ENCODE measurements at places on chromosomes 7 and 10.

DNA sequence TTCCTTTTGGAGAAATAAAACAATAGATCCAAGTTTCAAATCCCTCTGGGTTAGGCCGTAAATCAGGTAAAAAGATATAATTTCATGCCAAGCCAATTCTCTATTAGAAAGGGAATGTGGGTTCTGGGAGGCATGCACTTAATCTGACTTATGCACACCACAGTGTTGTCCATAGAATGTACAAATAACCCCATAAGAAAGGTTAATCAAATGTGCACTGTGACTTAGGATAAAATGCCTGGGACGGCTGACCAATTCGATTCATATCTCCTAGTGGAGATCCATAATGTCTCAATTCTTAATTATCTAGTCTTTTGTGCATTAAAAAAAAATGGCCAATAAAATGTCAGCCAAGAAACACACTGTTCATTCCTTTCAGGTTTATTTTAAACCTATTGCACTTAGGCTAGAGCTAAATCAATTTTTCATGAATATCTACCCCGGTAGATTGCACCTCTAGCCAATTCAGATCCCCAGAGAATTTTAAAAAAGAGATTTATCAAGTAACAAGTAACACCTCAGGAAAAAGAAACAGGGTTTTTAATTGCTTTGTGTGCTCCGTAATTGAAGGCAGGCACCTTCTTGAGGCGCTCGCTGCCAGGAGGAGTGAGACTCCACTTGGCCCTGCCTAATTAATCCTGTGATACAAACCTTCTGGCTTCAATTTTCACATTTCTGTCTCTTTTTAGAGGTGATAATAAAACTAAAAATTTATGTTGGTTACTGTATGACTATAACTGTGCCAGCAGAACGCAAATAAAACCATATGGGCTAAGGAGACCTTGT is 265.1 kb downstream of the ETV1 start:
- DNase-seq: no peak

GRCh38 chr10:97629289-97629688 is 4.0 kb downstream of the MORN4 start:
- DNase-seq: no peak

- no peak for DNase-seq
These were observed 651.6 kb upstream of the IGFBP3 start for GRCh38 chr7:46572691-46573090.

DNA sequence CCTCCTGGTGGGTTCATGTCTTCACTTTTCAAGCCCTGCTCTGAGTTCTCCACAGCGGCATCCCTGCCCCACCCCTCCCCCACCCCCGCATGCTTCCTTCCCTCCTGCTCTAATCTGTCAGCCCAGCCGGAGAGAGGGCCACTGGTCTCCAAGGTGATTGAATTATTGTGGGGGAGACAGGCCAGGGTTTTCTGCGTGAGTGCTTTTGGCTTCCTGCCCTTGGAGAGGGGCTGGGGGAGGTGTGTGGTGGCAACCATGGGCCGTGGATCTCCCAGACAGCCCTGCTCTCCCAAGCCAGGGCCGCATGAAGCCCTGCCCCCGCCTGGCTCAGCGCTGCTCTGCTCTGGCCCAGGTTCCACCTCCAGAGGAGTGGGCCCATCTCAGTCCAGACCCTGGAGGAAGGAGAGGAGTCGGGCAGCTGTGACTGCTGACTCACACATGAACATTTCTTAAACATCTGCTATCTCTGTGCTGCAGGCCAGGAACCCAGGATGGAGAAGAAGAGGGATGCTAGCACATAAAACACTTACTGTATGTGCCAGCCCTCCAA is 109.9 kb downstream of the ZMIZ1 start:
- DNase-seq: peak; percentile 74

GRCh38 chr7:94095316-94096009 is 91.3 kb upstream of the BET1 start:
- DNase-seq: peak; percentile 31

DNA sequence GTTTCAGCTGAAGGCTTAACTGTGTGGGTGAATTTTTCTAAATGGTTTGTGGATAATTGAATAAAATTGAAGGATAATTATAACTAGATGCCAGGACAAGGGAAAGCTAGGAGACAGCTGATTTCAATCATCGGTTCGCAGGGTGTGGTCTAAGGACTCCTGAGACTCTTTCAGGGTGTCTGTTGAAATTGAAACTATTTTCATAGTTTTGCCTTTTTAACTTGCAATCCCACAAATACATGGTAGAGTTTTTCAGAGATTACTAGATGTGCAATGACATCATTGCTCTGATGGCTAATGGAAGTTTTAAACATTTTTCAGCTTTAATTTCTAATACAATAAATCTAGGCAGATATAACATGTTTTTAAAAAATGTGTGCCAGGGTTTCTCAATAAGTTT is 18.5 kb downstream of the TRUB1 start:
- no peak for DNase-seq

- no peak for DNase-seq
These were observed 59.8 kb downstream of the DNAJC1 start for GRCh38 chr10:21943633-21944265.

DNA sequence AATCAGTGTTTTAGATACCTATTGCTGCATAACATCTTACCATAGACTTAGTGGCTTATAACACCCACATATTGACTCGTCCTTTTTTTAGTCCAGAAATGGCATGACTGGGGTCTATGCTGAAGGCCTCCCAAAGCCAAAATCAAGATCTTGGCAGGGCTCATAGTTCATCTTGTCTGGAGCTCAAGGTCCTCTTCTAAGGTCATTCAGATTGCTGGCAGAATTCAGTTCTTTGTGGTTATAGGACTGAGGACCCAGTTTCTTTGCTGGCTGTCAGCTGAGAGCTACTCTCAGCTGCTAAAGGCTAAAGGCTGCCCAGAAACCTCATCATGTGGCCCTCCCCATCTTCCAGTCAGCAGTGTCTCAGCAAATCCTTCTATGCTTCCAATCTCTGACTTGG is 165.5 kb downstream of the FAM107B start:
- DNase-seq: no peak

DNA sequence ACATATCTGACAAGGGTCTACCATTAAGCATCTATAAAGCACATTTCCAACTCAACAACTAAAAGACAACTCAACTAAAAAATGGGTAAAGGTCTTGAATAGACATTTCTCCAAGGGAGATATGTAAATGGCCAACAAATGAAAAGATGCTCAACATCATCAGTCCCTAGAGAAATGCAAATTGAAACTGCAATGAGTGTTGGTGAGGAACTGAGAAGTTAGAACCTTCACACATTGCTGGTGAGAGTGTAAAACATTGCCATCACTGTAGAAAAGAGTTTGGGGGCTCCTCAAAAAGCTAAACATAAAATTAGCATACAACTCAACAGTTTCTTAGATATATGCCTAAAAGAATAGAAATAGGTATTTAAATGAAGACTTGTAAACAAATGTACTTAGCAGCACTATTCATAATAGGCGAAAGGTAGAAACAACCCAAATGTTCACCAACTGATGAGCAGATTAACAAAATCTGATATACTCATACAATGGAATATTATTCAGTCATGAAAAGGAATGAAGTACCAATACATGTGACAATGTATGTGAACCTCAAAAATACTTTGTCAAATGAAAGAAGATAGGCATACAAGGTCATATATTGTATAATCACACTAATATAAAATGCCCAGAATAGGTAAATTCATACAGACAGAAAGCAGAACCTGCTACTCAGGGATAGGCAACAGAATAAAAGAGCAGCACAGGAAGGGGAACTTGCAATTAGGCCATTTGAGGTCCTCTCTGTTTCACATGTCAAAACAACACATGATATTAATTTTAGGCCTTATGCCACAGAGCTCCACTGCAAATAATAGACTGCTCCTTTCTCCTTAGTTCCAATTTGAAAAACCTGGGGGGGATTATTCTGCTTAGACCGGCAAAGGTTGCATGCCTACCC is 10.6 kb upstream of the LRRC72 start:
- no peak for DNase-seq

All from iris pigment epithelial cell (primary cell).